Muscle of leg (tissue), 16 donors: ENCODE measurements at places on chromosomes 1 and 21. TPM values are rescaled to one million over a fixed set of nuclear protein-coding genes. Genes with fewer than 3 reads are reported as not detected.
A peak's percentile ranks its signal among the peaks of the same experiment; 100 is the strongest.

FCAMR gene
- not detected for polyA plus RNA-seq

KIAA1614 gene
- 16.3 TPM for polyA plus RNA-seq

MFAP2 gene
- 150 TPM for polyA plus RNA-seq

GRCh38 chr1:199041173-199041914 is 402.5 kb downstream of the PTPRC start:
- DNase-seq = peak; percentile 4
- H3K4me1 ChIP-seq = no peaks in the 10 kb centered on the region
- H3K36me3 ChIP-seq = no peaks in the 10 kb centered on the region
- H3K4me3 ChIP-seq = no peak overlapping the region
- no peak overlapping the region for H3K27ac ChIP-seq

LMOD1 gene
- 50.1 TPM for polyA plus RNA-seq

DNA sequence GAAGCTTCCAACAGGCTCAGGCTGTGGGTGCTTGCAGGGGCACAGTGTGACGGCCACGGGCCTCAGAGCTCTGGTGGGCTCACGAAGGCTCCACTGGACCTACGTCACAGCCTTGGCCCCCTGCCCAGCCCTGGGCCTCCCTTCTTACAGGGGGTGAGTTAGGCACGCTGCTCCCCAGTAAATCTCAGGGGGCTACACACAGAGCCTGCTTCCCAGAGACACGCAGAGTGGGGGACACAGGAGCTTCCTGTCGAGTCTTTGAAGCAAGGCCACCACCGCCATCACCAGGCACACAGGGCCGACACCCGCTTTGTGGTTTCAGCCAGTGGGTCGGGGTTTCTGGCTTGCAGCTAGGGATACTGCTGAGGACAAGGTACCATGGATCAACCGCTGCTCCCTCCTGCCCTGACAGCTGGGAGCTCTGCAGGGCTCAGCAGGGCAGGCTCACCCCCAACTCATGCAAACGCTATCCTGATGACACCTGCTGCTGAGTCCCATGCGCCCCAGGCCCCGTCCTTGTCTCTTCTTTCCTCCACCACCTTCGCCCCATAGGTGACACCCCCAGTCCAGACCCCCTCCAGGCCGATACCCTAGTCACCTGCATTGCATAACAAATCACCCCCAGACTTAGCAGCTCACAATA is 5.5 kb upstream of the CFAP410 start:
- peaks cover 7% of the 10 kb centered on the region for H3K4me1 ChIP-seq
- H3K4me3 ChIP-seq = no peak overlapping the region
- H3K27me3 ChIP-seq = peaks cover 24% of the 10 kb centered on the region
- no peak for DNase-seq
- H3K36me3 ChIP-seq = no peaks in the 10 kb centered on the region
- H3K27ac ChIP-seq = no peak overlapping the region

GRCh38 chr1:209685821-209686220 is 10.6 kb downstream of the G0S2 start:
- H3K4me1 ChIP-seq = peaks cover 23% of the 10 kb centered on the region
- no peaks in the 10 kb centered on the region for H3K36me3 ChIP-seq
- H3K4me3 ChIP-seq = no peak overlapping the region
- DNase-seq = no peak

- no peaks in the 10 kb centered on the region for H3K27me3 ChIP-seq
- no peak for DNase-seq
- H3K4me1 ChIP-seq = no peaks in the 10 kb centered on the region
- no peaks in the 10 kb centered on the region for H3K36me3 ChIP-seq
- H3K4me3 ChIP-seq = no peak overlapping the region
- no peak overlapping the region for H3K27ac ChIP-seq
Measured at GRCh38 chr1:174352117-174352516, 95.6 kb upstream of the GPR52 start.

GBP1 gene
- 6.0 TPM for polyA plus RNA-seq

DNA sequence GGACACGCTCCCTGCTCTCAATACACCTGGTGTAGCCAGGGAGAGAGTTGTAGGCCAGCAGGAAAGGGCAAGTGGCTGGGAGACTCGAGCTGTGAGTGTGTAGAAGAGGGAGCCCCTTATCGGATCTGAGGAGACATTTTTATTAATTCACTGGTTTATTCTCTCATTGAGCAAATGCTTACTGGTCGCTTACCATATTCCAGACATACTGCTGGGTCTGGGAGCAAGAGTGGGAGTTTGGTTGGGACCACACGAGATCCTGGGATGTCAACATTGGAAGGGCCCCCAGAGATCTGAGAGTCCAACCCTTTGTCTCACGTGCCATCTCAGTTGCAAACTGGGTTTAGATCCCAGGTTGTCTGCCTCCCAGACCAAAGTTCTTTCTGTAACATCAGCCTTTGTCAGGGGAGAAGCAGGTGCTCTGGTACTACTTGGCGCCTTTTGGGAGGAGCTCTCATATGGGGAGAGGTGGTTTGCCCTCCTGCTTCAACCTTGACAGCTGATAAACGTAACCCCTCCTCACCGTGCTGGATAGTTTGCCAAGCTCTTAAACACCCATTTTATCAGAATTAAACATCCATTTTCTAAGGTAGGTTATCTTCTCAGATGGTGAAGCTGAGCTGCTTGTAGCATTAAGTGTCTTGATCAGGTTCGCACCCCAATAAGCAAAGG is 742 bp downstream of the TMEM222 start:
- H3K27ac ChIP-seq = peak overlapping the region; percentile 68
- peaks cover 22% of the 10 kb centered on the region for H3K4me1 ChIP-seq
- no peaks in the 10 kb centered on the region for H3K27me3 ChIP-seq
- H3K36me3 ChIP-seq = peaks cover 22% of the 10 kb centered on the region
- no peak for DNase-seq

- H3K27ac ChIP-seq = no peak overlapping the region
- no peaks in the 10 kb centered on the region for H3K27me3 ChIP-seq
- peak; percentile 76 for DNase-seq
- H3K36me3 ChIP-seq = no peaks in the 10 kb centered on the region
- no peak overlapping the region for H3K4me3 ChIP-seq
- H3K4me1 ChIP-seq = peaks cover 8% of the 10 kb centered on the region
Measured at GRCh38 chr1:221032204-221032585, 153.0 kb downstream of the HLX start.

DNA sequence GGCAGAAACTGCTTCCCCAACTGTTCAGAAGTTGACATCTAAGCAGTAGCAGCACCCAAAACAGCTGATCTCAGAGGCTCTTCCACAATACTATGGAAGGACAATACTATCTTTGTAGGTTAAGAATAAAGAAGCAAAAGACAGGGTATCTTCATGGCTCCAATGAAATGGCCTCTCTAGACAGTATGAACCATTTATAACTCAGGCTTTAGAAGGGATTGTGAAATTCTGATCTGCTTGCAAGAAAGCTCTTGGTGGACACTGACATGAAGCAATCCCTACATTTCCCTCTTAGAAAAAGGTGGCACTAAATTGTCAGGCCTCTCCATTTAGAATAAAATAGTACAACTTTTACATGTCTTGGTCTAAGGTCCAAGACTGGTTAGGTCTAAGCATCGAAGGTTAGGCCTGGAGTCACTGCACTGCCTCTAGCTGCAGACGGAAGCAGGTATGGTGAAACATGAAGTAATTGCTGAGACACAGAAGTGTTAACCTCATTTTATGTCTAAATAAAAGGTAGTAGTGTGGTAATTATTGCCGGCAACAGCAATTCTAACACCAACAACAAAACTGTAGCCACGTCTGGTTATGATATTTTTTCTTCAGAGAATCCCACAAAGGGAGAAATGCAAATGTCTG is 50.6 kb upstream of the HP1BP3 start:
- H3K4me1 ChIP-seq = no peaks in the 10 kb centered on the region
- H3K4me3 ChIP-seq = no peak overlapping the region
- H3K27ac ChIP-seq = no peak overlapping the region
- peaks cover 12% of the 10 kb centered on the region for H3K36me3 ChIP-seq

GRCh38 chr1:155962599-155963211 is 15.6 kb downstream of the ARHGEF2 start:
- no peak overlapping the region for H3K4me3 ChIP-seq
- H3K27ac ChIP-seq = no peak overlapping the region
- no peaks in the 10 kb centered on the region for H3K27me3 ChIP-seq
- peaks cover 45% of the 10 kb centered on the region for H3K4me1 ChIP-seq

DNA sequence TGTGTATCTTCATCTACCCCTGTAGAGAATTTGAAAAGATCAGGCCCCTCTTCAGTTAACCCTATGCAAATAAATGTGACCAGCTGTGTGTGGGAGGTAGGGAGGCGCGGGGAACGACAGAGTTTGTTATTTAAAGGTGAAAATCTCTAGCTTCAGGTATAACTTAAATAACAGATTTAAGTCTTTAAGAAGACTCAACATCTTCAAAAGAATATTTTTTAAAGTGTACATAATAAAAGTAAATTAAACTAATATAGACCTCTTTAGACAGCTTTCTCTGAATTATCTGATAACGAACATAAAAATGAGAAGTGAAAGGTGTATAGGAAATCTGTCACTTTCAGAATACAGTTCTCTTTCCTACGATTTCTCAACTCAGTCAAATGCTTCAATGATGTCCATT is 16.0 kb downstream of the ANGPTL3 start:
- H3K4me3 ChIP-seq = no peak overlapping the region
- no peaks in the 10 kb centered on the region for H3K36me3 ChIP-seq
- H3K27me3 ChIP-seq = no peaks in the 10 kb centered on the region
- H3K4me1 ChIP-seq = no peaks in the 10 kb centered on the region

DNA sequence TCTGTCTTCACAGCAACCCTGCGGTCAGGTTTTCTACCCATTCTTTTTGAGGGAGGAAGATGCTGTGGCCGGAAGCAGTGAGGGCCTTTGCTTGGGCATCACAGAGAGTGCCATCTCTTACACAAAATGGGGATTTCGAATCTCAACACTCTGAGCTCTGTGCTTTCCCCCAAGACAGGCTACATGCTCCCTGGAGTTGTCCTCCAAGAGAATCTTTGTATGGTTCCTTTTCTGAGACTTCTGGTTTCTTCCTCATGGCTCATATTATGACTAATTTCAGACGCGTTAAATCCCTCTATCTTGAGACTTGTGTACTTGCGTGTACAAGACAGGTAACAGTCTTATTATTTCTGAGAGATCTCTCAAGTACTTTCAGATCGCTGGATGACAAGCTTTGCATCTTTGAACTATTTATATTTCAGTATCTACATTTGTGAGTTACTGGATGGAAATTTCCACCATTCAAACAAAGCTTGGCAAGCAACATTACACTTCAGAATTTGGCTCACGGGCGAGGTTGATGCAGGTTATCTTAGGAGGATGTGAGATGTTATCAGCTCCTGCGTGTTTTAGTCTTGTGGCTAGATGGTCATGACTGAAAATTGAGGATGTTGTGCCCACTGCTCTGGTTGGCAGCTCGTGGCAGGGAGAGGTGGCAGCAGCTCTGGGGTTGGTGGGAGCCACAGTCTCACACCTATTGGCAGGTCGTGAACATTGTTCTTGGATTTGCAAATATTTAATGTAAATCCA is 19.4 kb downstream of the ABCG1 start:
- no peak overlapping the region for H3K27ac ChIP-seq
- no peaks in the 10 kb centered on the region for H3K36me3 ChIP-seq
- DNase-seq = no peak
- H3K4me1 ChIP-seq = peaks cover 42% of the 10 kb centered on the region

DNA sequence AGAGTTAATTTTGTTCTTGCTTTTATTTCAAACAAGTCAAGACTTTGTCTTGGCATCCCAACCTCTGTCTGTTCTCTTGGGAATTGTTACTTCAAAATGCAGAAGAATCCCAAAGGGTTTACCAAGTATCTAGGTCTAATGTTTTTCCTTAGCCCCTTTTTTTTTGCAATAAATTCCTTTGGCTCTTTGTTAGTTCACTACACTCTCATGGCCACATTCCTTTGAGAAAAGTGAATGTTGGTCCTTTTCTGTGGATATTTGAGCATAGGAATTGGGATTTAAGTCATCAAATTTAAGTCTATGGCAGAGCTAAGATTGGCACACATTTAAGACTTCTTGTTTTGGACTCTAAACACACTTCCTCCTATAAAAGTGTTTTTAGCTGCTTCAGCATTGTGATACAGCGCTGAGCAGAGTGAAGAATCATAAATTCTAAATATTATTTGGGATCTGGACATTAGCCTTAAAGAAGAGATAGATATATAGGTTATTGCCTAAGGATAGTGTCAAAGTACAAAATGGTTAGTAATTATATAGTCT is 1.9 kb downstream of the BTF3L4 start:
- no peak overlapping the region for H3K4me3 ChIP-seq
- peaks cover 10% of the 10 kb centered on the region for H3K4me1 ChIP-seq
- DNase-seq = peak; percentile 11
- no peak overlapping the region for H3K27ac ChIP-seq
- peaks cover 15% of the 10 kb centered on the region for H3K36me3 ChIP-seq

DNA sequence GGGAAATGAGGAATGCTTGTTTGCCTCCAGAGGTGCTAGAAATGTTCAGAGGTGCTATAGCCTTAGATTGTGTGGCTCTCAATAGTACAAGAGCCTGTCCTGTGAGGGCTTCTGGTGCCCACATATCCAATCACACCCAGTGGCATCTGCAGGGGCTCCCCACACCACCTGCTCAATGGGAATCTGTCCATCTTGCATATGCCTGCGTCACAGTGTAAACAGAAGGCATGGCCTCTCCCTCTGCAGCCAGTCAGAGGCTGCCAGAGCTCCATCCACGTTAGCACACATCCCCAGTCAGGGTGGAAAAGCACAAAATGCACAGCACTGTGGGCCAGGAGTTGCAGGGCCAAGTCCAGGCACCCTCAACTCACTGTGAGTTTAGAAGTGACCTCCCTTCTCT is 113.6 kb upstream of the GRIK3 start:
- DNase-seq = no peak
- peaks cover 2% of the 10 kb centered on the region for H3K27me3 ChIP-seq
- no peak overlapping the region for H3K27ac ChIP-seq
- no peak overlapping the region for H3K4me3 ChIP-seq

AGMAT gene
- polyA plus RNA-seq = 1.4 TPM

DNA sequence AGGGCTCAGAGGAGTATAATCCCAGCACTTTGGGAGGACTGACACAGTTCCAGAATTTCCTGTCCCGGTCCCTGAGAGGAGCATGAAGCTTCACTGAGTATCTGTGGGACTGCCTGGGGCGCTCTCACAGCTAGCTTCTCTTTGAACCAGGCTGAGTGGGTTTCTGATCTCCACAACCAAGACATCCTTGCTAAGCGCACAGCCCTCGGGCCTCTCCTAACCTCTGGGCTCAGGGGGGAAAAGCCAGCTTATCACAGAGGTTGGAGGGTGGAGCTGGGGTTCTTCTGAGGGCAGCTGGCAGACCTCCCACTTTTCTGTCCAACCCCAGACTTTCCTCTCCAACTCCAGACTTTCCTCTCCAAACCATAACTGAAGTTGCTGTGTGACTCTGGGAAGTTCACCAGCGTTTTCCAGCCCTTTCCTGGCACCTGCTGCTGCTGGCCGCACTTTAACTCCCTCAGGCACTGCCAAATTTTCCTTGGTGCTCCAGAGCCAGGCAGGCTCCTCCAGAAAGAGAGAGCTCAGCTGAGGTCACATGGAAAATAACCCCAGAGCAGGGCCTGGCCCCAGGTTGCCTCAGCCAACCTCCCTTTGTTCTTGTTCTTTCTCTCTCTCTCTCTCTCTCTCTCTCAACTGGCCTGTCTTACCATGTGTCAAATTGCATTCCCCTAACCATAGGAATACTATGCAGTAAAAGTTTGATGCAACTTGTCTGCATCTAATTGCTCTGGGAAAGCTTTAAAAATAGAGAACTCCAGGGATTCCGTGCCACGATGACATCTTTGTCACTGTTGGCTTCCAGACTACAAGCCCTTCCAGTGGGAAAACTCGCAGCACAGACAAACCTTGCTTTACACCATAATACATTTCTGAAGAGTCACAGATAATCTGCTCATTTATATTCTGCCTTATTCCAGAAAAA is 49.5 kb downstream of the OLFML2B start:
- H3K4me1 ChIP-seq = peaks cover 51% of the 10 kb centered on the region
- no peaks in the 10 kb centered on the region for H3K27me3 ChIP-seq
- peak overlapping the region; percentile 78 for H3K27ac ChIP-seq
- no peaks in the 10 kb centered on the region for H3K36me3 ChIP-seq
- peak; percentile 86 for DNase-seq
